ENCODE measurements at places on chromosomes 1 and 21.
A peak's percentile ranks its signal among the peaks of the same experiment; 100 is the strongest.

GRCh38 chr1:214473387-214473786 lies 78.0 kb downstream of the PTPN14 start:
- H3K36me3 ChIP-seq, result no peaks in the 10 kb centered on the region
- no peaks in the 10 kb centered on the region for H3K27me3 ChIP-seq
- H3K4me1 ChIP-seq, result peaks cover 72% of the 10 kb centered on the region
- DNase-seq, result no peak
- no peak overlapping the region for H3K27ac ChIP-seq
- H3K4me3 ChIP-seq, result no peak overlapping the region

DNA sequence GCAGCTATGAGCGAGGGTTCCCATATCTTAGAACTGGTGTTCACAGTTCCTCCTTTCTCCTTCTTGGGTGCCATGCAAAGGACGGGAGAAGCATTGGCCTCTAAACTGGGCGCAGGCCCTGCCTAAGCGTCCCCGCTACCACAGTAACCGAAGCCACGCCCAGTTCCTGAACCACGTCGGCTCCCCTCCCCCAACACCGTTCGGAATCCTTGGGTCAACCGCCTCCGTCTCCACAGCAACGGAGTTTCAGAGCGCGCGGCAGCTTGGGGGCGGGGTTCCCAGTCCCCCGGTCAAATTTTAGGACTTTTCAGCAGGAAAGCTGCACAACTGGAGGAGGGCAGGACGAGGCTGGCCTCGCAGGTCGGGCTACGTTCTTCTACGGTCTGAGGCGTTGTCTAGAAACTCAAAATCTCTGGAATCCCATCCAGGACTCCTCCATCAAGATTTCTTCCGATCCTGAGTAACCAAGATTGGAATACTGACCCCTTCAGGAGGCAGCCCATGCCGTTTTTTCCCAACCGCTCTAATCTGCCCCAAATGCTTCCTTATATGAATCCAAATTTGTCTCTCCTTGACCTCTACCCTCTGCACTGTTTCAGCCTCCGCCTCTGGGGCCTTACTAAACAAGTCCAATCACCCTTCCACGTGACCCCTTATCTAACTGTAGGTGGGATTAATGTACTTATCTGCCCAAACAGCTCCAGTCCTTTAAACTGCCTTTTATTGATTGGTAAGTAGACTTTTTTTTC lies at the start of gene SPAG17:
Gene SPAG17, minus strand, starts transcription at position 145 of the 749 bp plus-strand sequence. Its CDS starts 71 bp downstream, at position 74.
- no peaks in the 10 kb centered on the region for H3K27me3 ChIP-seq
- peak within 1 kb of the TSS; percentile 58 for H3K4me3 ChIP-seq
- H3K36me3 ChIP-seq, result no peaks in the 10 kb centered on the region

GRCh38 chr1:94831641-94832040 lies 11.5 kb downstream of the SLC44A3 start:
- H3K27ac ChIP-seq, result no peak overlapping the region
- DNase-seq, result no peak
- no peak overlapping the region for H3K4me3 ChIP-seq
- no peaks in the 10 kb centered on the region for H3K4me1 ChIP-seq
- H3K36me3 ChIP-seq, result no peaks in the 10 kb centered on the region

- H3K27me3 ChIP-seq, result no peaks in the 10 kb centered on the region
- no peaks in the 10 kb centered on the region for H3K36me3 ChIP-seq
- peaks cover 36% of the 10 kb centered on the region for H3K4me1 ChIP-seq
- H3K27ac ChIP-seq, result peak overlapping the region; percentile 75
- no peak for DNase-seq
Observed at GRCh38 chr21:35217504-35218060, 168.5 kb upstream of the RUNX1 start.

- DNase-seq, result no peak
- peak overlapping the region; percentile 89 for H3K4me3 ChIP-seq
- H3K36me3 ChIP-seq, result no peaks in the 10 kb centered on the region
- no peaks in the 10 kb centered on the region for H3K27me3 ChIP-seq
- H3K4me1 ChIP-seq, result peaks cover 12% of the 10 kb centered on the region
Observed at GRCh38 chr1:6625584-6626149, 999 bp downstream of the THAP3 start.

- H3K27ac ChIP-seq, result no peak overlapping the region
- H3K36me3 ChIP-seq, result no peaks in the 10 kb centered on the region
- DNase-seq, result no peak
- H3K4me1 ChIP-seq, result no peaks in the 10 kb centered on the region
Observed at GRCh38 chr1:205350124-205350523, 6.6 kb downstream of the KLHDC8A start.

GRCh38 chr1:88825721-88826120 lies 65.6 kb downstream of the GTF2B start:
- no peaks in the 10 kb centered on the region for H3K36me3 ChIP-seq
- DNase-seq, result no peak
- H3K4me3 ChIP-seq, result no peak overlapping the region
- no peak overlapping the region for H3K27ac ChIP-seq

GRCh38 chr1:67347688-67348472 lies 40.2 kb downstream of the IL12RB2 start:
- H3K4me3 ChIP-seq, result no peak overlapping the region
- H3K36me3 ChIP-seq, result no peaks in the 10 kb centered on the region
- H3K4me1 ChIP-seq, result peaks cover 4% of the 10 kb centered on the region

DNA sequence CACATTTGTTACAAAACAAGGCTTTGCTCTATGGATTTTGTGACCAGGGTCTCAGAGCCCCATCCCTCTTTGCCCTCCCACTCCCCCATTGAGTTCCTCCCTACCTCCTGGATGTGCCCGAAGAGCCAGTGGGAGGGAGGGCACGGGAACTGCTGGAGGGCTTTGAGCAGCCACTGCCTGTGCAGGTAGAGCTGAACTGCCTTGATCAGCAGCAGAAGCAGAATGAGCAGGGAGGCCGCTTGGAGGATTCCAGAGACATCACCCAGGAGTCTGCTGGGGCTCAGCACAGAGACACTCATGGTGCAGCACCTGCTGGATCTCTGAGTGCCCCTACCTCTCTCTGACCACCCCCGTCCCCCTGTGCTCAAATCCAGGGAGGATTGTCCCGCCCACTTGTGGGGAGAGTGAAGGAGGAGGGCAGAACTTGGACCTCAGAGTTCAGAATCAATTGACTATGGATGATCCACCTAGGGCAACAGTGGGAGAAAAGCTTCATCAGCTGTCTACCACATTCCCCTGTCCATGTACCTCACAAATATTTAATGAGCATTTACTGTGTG lies at the start of gene CYP4A11:
Gene CYP4A11, minus strand, starts transcription at position 342 of the 560 bp plus-strand sequence. Its CDS starts 43 bp downstream, at position 299.
- H3K27me3 ChIP-seq, result no peaks in the 10 kb centered on the region
- no peak for DNase-seq
- H3K4me1 ChIP-seq, result no peaks in the 10 kb centered on the region
- H3K36me3 ChIP-seq, result no peaks in the 10 kb centered on the region

DNA sequence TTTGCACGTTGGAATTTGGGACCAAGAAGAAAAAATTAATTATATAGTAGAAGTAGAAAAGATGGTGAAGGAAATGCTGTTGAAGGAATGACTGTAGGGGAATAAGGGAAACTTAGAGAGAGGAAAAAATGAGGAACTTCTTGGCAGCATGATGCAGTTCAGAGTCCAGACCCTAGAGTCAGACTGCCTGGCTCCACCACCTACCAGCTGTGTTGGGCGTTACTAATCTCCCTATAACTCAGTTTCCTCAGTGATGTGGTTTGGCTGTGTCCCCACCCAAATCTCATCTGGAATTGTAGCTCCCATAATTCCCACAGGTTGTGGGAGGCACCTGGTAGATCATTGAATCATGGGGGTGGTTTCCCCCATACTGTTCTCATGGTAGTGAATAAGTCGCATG lies 1.3 kb upstream of the SELP start:
- no peaks in the 10 kb centered on the region for H3K4me1 ChIP-seq
- H3K36me3 ChIP-seq, result no peaks in the 10 kb centered on the region
- no peak overlapping the region for H3K27ac ChIP-seq
- no peak for DNase-seq
- H3K4me3 ChIP-seq, result no peak overlapping the region

- H3K36me3 ChIP-seq, result no peaks in the 10 kb centered on the region
- H3K27ac ChIP-seq, result no peak overlapping the region
Observed at GRCh38 chr1:228030451-228031201, 23.8 kb downstream of the WNT3A start.

DNA sequence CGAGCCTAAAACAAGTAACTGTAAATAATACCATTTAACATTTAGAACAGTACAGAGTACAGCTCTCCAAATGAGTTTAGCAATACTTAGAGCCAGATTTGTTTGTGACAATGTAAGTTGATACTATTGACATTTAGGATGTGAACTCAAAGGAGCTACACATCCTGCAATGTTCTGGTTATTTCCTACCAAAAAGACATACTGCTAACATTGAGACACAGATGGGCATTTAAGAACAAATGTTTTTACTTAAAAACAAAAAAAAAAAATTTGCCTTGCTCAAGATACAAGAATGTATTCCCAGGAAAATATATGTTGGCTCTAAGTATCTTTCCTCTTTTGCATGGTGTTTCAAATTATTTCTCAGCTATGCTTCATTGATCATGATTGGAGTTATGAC lies 1464.8 kb upstream of the PRMT6 start:
- H3K4me3 ChIP-seq, result no peak overlapping the region
- no peaks in the 10 kb centered on the region for H3K27me3 ChIP-seq
- no peak overlapping the region for H3K27ac ChIP-seq
- no peak for DNase-seq

- no peak for DNase-seq
- H3K4me1 ChIP-seq, result no peaks in the 10 kb centered on the region
- no peaks in the 10 kb centered on the region for H3K27me3 ChIP-seq
- no peaks in the 10 kb centered on the region for H3K36me3 ChIP-seq
Observed at GRCh38 chr1:51276286-51276685, 40.2 kb downstream of the RNF11 start.

- no peak overlapping the region for H3K4me3 ChIP-seq
- no peaks in the 10 kb centered on the region for H3K27me3 ChIP-seq
- no peak for DNase-seq
- no peaks in the 10 kb centered on the region for H3K36me3 ChIP-seq
- no peaks in the 10 kb centered on the region for H3K4me1 ChIP-seq
- H3K27ac ChIP-seq, result no peak overlapping the region
Observed at GRCh38 chr1:179677882-179678281, 65.2 kb upstream of the FAM163A start.

- DNase-seq, result no peak
- H3K4me1 ChIP-seq, result peaks cover 9% of the 10 kb centered on the region
- no peaks in the 10 kb centered on the region for H3K27me3 ChIP-seq
- no peak overlapping the region for H3K27ac ChIP-seq
- no peaks in the 10 kb centered on the region for H3K36me3 ChIP-seq
Observed at GRCh38 chr1:21256776-21257175, 33.5 kb downstream of the ECE1 start.

DNA sequence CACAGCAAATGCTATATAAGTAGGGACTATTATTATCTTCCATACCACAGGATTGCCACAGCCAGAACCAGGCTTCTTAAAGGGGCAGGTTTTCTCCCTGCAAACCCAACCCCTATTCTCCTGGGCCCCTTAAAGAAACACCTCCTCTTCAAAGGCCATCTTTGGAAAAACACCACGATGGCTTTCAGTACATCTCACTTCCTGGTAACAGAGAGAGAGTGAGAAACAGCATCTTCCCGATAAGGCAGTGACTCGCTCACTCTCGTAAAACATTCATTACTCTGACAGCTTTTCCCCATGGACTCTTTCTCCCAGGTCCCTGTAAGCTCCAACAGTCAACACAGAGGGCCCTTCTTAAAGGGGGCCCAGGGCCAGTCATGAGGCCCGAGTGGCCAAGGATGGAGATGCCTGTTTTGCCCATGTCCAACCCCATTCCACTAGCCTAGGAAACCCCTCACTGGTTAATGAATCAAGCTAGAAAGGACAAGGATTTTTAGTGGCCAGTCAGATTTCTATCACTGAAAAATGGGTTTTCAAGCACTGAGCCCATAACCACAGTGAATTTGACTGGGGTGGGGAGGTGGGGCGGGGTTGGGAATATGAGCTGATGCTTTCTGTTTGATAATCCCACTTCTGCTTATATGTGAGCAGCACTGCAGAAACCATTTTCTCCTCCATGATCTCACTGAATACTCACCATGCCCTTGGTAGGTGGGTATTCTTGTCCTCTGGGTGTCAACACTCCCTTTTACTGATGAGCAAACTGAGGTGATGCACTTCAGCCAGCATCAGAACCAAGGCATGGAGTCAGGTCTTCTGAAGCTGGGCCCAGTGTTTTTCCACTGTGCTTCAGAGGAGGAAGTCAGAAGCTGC lies 3.6 kb upstream of the NAV1 start:
- peaks cover 17% of the 10 kb centered on the region for H3K27me3 ChIP-seq
- H3K4me3 ChIP-seq, result no peak overlapping the region
- H3K36me3 ChIP-seq, result no peaks in the 10 kb centered on the region
- DNase-seq, result no peak
- peaks cover 26% of the 10 kb centered on the region for H3K4me1 ChIP-seq

GRCh38 chr1:29808141-29808995 lies 572.0 kb downstream of the PTPRU start:
- H3K4me1 ChIP-seq, result peaks cover 4% of the 10 kb centered on the region
- H3K27ac ChIP-seq, result no peak overlapping the region
- DNase-seq, result no peak
- H3K36me3 ChIP-seq, result no peaks in the 10 kb centered on the region
- H3K27me3 ChIP-seq, result no peaks in the 10 kb centered on the region
- H3K4me3 ChIP-seq, result no peak overlapping the region

- no peak overlapping the region for H3K4me3 ChIP-seq
- H3K27ac ChIP-seq, result no peak overlapping the region
- no peaks in the 10 kb centered on the region for H3K36me3 ChIP-seq
- H3K27me3 ChIP-seq, result no peaks in the 10 kb centered on the region
- DNase-seq, result no peak
- H3K4me1 ChIP-seq, result no peaks in the 10 kb centered on the region
Observed at GRCh38 chr1:183165456-183165855, 20.6 kb upstream of the LAMC2 start.

DNA sequence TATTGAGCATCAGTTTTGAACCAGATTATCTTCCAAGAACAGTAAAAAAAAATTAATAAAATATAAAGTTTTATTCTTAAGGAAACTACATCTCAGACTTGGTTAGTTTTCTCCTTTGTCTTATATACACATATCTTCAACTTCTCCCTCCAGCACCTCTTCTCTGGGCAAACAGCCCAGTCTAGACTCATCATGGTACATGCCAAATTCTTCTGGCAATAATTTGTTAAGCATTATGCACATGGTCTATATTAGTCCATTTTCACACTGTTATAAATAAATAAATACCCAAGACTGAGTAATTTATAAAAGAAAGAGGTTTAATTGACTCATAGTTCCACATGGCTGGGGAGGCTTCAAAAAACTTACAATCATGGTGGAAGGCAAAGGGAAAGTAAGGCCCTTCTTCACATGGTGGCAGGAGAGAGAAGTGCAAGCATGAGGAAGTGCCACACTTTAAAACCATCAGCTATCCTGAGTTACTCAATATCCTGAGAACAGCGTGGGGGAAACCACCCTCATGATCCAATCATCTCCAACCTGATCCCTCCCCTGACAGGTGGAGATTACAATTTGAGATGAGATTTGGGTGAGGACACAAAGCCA lies 108.7 kb upstream of the RNPC3 start:
- H3K27me3 ChIP-seq, result no peaks in the 10 kb centered on the region
- no peak for DNase-seq
- no peaks in the 10 kb centered on the region for H3K4me1 ChIP-seq
- H3K27ac ChIP-seq, result no peak overlapping the region
- H3K4me3 ChIP-seq, result no peak overlapping the region

DNA sequence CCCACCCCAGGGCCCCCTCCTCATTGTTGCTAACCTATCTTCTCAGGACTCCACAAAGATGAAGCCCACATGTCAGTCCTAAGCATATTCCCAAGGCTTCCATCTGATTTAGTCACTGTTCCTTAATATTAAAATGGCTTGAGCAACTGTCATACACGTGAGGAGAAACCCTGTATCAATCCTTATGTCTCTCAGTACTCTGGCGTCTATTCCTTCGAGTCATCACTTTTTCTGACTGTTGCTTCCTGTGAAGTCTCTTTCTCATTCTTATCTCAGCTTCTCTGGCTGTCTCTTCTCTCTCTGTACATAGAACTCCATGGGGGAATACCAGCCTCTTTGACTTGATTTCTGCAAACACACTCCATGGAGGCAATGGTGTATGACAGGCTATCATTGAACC lies 98.4 kb downstream of the C4BPA start:
- DNase-seq, result no peak
- no peak overlapping the region for H3K4me3 ChIP-seq
- no peak overlapping the region for H3K27ac ChIP-seq
- H3K4me1 ChIP-seq, result no peaks in the 10 kb centered on the region

All from psoas muscle (tissue), 8 donors.